Thoracic aorta (tissue), 2 donors: ENCODE measurements at places on chromosomes 3 and 15. TPM values are rescaled to one million over a fixed set of nuclear protein-coding genes. Genes with fewer than 3 reads are reported as not detected.
A peak's percentile ranks its signal among the peaks of the same experiment; 100 is the strongest.

Gene SPINK8
- total RNA-seq, result not detected

Gene ECE2
- not detected for total RNA-seq

Gene TEX55
- not detected for total RNA-seq

DNA sequence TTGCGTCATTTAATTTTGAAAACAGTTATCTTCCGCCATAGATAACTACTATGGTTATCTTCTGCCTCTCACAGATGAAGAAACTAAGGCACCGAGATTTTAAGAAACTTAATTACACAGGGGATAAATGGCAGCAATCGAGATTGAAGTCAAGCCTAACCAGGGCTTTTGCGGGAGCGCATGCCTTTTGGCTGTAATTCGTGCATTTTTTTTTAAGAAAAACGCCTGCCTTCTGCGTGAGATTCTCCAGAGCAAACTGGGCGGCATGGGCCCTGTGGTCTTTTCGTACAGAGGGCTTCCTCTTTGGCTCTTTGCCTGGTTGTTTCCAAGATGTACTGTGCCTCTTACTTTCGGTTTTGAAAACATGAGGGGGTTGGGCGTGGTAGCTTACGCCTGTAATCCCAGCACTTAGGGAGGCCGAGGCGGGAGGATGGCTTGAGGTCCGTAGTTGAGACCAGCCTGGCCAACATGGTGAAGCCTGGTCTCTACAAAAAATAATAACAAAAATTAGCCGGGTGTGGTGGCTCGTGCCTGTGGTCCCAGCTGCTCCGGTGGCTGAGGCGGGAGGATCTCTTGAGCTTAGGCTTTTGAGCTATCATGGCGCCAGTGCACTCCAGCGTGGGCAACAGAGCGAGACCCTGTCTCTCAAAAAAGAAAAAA, 1.2 kb downstream of the B2M start:
- peak; percentile 53 for DNase-seq

- DNase-seq, result no peak
These were observed 14.1 kb upstream of the CXCR6 start for GRCh38 chr3:45929042-45929679.

- no peak for DNase-seq
These were observed 470.7 kb upstream of the CBLB start for GRCh38 chr3:106339551-106339950.

GRCh38 chr15:74130155-74130848, at the start of gene ISLR2:
Gene ISLR2 (plus strand): TSS chr15:74130586. CDS start chr15:74132755, 2,169 bp downstream.
- no peak for DNase-seq

- no peak for DNase-seq
These were observed 155.7 kb downstream of the GREM1 start for GRCh38 chr15:32873284-32874114.

DNA sequence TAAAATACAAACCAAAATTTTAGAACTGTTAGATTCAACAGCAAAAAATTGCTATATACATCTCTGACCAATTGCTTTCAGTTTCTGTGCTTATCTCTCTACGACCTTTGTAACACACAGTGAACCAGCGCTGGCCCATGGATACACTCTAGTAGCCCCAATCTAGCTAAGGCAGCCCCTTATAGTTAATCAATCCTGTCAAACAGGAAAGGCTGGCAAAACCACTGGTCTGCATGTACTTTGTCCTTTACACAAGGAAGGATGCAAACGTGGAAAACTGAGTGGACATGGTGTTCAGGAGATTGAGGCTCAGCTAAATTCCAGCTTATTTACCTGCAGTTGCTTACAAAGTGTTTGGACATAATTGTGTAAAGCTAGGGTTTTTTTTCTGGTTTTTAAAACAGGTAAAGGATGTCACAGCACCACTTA, 25.9 kb downstream of the ADGRG7 start:
- DNase-seq, result no peak
